ENCODE measurements at places on chromosomes 4 and X.

- DNase-seq: no peak
Observed at GRCh38 chr4:86939729-86940575, 5.1 kb downstream of the AFF1 start.

GRCh38 chr4:1711571-1712215 is 426 bp downstream of the SLBP start:
- DNase-seq: no peak

- DNase-seq: no peak
Observed at GRCh38 chrX:5490786-5491563, 737.7 kb downstream of the NLGN4X start.

DNA sequence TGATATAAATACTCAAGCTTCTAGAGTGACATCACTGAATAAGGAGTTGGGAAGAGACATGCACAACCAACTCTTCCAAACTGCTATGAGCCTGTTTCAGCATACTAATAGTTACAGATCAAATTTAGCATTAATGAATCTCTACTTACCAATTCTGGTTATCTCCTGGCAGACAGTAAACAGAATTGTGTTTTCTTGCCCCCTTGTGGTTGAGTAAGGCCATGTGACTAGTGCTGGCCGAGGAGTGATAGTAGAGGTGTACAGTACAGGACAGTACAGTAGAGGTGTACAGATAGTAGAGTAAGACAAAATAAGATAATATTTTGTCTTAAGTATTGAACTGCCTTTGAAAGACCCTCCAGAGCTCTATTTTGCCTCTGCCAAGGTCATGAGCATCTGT is 681.4 kb downstream of the GABRG1 start:
- DNase-seq: no peak

DNA sequence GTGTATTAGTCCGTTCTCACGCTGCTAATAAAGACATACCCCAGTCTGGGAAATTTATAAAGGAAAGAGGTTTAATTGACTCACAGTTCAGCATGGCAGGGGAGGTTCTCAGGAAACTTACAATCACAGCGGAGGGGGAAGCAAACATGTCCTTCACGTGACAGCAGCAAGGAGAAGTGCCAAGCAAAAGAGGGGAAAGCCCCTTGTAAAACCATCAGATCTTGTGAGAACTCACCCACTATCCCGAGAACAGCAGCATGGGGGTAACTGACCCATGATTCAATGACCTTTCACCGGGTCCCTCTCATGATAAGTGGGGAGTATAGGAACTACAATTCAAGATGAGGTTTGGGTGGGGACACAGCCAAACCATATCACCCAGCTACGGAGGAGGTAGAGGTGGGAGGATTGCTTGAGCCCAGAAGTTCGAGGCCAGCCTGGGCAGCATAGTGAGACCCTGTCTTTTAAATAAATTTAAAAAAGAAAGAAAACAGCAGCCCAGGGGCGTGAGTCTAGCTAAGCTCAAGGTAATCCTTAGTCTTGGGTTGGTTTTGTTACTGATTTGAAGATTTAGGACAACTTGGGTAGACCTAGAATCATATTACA is 46.4 kb upstream of the TMEM131L start:
- DNase-seq: no peak

DNA sequence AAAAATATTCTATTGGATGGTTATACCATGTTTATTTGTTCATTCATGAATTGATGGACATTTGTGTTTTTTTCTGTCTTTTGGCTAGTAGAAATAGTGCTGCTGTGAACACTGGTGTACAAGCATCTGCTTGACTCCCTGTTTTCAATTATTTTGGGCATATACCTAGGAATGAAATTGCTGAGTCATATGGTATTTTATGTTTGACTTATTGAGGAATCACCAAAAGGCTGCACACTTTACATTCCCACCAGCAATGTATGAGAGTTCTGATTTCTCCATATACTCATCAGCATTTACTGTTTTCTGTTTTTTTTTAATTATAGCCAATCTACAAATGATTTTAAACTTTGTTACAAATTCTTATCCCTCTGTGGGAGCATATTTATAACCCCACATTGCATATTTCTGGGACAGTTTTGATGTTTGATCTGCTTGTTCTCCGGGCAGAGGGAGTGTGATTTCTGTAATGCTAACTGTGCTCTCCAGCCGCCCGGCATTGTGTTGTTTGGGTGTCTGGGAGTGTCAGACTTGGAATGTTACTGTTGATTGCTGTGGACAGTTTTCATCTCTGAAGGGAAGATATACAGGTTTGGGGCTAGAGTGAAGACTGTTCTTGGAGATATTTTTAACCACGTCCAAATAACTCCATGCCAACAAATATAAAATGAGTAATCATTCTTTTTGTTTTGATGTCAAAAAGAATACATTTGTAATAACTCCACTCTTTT is 60.5 kb upstream of the PGRMC2 start:
- no peak for DNase-seq

DNA sequence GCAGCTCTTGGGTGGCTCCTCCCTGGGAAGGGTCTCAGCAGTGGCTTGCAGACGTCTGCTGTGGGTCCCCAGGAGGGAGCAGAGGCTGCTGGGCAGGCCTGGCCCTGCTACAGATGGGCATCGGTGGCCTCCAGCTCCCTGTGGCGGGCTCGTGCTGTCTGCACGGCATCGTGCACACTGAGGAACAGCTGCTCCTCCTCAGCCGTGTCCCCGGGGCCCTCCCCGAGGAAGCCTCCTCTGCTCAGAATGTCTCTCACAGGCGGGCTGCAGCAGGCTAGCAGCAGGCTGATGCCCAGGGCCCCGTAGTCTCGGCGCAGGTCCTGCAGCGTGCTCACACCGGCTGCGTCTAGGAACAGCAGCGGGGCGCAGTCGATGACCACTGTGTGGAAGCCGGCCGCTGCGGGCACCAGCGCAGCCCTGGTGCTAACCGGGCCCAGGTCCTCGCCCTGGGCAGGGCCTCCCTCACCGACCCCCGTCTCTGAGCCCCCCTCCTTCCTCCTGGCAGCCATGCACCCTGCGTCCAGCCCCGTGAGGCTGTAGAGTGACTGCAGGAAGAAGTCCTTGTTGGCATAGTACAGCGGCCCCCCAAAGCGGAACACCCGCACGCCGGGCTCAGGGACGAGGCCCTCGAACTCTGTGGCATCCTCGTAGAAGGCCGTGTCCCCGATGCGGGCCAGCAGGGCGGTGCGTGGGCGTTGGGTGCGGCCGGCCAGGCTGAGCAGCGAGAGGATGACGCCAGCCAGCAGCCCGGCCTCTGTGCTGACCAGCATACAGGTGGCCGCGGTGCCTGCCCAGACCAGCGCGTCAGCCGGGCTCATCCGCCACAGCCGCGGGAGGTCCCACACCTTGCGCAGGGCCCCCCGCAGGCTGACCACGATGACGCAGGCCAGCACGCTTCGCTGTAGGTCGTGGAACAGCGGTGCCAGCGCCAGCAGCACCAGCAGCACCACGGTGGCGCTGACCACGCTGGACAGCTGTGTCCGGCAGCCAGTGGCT is 2.2 kb downstream of the IDUA start:
- DNase-seq: no peak

DNA sequence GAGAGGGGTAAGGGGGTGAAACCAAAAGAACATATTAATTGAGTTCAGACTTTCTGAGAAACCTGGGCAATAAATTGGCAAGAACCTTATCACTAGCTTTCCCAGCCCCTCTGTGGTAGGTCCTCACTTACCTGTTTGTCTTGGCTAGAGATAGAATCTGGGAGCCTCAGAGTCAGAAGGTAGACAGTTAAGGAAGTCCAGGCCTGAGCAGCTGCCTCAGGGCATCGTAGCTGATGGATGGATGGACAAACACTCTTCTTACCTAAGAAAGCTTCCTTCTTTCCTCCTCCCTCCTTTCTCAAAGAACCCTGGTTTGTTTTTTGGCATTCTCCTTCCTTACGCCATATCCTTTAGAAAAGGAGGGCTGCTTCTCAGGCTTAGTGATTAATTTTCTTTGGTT is 24.4 kb downstream of the FRAS1 start:
- DNase-seq: no peak
